GM20000 (cell line): ENCODE measurements at places on chromosomes 5 and 9.
A peak's percentile ranks its signal among the peaks of the same experiment; 100 is the strongest.

GRCh38 chr5:118249386-118249785, 739.0 kb downstream of the DTWD2 start:
- DNase-seq: no peak

DNA sequence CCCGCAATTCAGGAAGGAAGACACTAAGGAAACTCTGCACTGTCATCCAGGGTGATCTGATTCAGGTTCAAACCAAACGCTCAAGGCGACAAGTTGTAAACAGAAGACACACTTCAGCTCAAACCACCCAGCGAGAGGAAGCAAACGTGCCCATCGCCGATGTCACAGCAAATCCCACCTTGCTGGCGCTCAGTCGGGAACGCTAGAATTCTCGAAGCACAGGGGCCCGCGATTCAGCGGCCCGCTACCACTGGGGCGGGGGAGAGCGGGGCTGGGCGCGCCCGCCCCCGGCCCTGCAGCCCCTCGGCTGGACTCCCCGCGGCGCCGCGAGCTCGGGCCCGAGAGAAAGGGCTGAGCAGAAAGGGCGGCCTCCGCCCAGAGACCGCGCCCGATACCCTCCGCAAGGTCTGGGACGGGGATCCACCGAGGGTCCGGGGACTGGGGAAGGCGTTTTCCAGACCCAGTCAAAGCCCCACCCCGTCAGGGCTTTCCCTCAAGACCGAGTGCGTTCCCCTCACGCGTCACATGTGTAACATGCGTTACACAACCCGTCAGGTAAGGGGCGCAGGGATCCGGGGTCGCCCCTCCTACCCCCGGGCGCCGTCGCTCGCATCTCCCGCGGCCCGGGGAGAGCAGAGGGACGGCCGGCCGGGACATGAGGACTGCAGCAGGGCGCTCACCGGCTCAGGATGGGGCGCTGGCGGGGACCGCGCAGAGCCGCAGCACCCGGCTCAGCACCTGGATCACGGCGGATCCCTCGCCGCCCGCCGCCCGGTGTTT, 469 bp downstream of the AGTPBP1 start:
- DNase-seq: peak; percentile 65

DNA sequence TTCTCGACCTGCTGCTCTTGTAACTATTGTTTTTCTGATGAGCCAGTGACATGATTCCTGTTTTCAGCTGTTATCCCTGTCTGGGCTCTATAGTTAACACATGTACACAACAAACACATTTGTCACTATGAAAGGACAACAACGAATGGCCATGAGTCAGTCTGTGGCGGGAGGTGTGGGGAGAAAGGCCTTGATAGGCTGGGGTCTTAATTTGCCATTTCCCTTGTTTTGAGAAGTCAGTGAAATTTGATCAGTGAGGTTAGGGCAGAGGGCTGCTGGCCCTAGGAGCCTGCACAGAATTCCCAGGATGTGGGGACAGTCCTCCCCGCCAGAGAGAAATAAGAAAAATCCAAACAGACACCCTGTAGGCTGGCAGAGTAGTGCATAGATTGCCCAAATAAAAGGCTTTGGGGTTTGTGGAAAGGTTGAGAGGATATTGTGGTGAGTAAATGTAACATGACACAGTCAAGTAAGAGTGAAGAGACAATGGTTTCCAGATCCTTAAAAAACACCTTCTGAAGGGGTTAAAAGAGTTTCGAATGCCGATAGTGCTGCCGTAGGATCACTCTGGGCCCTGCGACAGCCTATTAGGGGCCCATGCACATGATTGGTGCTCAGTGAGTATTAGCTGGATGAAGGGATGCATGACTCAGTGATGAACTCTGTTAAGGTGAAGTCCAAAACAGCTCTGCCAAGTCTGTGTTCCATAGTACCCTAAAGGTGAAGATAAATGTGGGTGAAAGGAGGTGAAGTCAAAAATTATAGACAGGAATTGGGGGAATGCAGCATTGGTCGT, 110.9 kb upstream of the PRRC1 start:
- DNase-seq: no peak

DNA sequence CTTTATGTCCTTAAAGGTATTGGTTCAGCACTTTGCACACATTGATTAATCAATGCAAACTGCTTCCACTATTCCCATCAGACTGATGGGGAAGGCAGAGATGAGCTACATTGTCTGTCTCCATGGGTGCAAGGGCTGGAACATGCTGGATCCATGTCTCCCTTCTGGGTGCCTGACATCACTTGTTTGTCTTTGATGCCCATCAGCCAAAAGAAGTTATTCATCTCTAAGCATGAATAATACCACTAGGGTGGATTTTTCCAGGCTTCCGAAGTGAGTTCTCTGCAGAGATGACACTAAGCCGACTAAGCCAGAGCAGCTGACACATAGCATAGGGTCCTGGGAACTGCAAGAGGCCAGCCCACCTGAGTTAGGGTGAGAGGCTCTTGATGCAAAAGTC, 8.7 kb downstream of the FGF1 start:
- no peak for DNase-seq

DNA sequence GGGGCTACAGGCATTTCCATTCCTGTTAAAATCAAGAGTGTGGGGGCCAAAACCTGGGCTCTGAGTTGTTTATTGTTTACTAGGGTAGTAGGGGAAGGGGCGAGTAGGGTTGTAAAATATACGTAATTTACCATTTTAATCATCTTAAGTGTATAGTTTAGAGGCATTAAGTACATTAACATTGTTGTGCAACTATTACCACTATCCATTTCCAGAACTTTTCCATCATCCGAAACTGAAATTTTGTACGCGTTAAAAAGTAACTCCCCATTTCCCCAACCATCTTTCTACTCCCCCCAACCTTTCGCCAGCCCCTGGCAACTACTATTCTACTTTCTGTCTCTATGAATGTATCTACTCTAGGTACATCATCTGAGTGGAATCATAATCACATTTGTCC, 3.6 kb upstream of the FOXD1 start:
- no peak for DNase-seq
